ENCODE measurements at places on chromosomes 4 and X.

GRCh38 chr4:92952426-92952825 is 648.7 kb downstream of the GRID2 start:
- no peak for DNase-seq

DNA sequence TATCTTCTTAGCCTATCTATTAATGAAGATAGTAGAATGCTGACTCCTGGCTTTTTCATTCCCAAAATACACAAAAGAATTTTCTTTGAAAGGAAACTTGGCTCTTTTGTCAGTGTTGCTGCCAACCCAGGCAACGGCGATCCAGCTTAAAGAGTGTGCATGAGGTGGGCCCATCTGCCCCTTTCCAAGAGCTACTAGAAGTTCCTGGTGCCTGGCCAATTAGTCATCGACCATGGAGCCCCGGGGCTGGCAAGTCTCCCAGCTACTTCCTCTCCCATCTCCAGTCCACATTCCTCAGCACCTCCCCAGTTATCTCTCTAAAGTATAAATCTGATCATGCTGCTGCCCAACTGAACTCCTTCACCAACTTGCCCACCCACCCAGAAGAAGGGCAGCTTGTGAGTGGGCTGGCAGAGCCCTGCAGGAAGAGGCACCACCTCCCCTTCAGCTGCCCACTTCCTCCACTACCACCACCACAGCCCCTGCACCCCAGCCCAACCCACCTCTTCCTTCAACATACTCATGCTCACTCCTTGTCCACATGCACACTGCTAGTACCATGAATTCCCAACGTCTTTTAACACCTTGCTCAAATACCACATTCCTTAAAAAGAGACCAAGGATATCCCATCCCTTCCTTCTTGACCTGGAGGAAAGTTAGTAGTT is 158.2 kb upstream of the MAP3K15 start:
- DNase-seq = peak; percentile 93

- no peak for DNase-seq
These were observed 73.4 kb upstream of the PPP2R3B start for GRCh38 chrX:460116-460515.

GRCh38 chrX:123217077-123217476 is 33.0 kb downstream of the GRIA3 start:
- peak; percentile 30 for DNase-seq
